ENCODE measurements at places on chromosomes 4 and X.

- no peak for DNase-seq
Measured at GRCh38 chr4:74056114-74056857, 17.8 kb upstream of the CXCL3 start.

DNA sequence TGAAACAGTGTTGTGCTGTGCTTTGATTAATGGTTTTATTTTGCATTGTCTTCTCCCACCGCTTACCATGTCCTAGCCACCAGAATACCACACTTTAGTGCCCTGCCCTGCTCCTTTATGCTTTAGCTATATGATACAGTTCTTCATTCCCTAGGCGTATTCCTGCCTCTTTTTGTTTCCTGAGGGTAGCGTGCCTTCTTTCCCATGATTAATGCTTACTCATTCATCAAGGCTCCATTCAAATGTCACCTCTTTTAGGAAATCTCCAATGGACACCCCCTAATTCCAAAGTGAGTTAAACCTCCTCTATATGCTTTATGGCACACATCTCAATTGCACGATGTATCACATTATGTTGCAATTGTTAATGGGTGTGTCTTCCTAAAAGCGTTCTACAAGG, 46.3 kb downstream of the SPANXD start:
- no peak for DNase-seq

DNA sequence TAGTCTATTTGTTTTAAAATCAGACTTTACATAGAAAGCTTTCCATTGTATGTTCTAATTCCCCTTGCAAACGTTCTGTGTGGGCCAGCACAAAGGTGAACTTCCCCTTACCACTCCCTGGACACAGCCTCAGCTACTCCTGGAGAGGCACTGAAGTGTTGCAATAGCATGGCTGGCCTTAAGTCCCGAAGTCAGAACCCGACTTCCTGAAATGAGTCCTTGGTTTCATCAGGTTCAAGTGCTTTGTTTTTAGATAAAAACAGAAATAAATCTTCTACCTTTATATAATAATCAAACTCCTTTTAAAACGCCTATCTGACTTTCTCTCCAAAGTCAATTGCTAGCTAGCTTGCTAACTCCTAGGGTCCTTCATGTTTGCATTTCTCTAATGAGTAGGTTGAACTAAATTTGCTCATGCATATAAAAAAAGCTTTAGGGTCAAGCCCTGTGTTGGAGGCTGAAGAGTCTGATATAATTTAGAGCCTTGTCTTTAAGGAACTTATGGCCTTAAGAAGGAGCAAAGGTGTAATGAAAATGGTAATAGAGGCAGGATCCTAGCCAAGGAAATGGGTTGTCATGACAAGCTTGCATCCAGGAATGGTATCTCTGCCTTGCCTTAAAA, 9.0 kb downstream of the BMP3 start:
- no peak for DNase-seq

DNA sequence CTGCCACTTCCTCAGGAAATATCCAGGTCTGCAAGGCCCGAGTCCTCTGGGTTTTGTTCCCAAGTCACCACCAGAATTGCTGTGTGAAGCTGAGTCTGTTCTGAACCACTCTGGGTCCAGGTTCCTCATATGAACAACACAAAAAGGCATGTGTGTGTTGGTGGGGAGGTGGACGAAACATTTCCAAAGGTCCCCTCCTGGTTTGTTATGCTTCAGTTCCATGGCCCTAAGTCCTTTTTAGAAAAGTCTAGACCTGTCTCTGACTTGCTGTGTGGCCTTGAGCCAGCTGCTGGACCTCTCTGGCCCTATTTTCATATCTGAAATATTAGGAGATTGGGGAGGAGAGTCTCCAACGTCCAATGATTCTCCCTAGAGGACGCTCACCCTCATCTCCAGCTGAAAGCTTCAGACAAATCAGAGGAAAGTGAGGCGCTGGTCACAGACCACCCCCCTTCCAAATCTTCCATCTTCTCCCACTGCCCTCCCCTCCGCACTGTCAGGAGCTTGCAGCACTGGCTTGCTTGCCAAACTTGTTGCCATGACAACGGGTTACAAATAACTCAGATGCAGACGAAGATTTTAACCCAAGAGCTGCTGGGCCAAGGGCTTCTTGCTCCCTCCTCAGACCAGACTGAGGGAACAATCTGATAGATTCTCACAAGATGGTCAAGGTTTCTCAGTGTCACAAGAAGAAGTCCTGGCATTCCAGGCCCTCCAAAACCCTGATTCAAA, 64.5 kb downstream of the SMC1A start:
- no peak for DNase-seq

All from T-helper 9 cell (primary cell).